Fibroblast of the aortic adventitia (primary cell): ENCODE measurements at places on chromosomes 13 and 19.
A peak's percentile ranks its signal among the peaks of the same experiment; 100 is the strongest.

DNA sequence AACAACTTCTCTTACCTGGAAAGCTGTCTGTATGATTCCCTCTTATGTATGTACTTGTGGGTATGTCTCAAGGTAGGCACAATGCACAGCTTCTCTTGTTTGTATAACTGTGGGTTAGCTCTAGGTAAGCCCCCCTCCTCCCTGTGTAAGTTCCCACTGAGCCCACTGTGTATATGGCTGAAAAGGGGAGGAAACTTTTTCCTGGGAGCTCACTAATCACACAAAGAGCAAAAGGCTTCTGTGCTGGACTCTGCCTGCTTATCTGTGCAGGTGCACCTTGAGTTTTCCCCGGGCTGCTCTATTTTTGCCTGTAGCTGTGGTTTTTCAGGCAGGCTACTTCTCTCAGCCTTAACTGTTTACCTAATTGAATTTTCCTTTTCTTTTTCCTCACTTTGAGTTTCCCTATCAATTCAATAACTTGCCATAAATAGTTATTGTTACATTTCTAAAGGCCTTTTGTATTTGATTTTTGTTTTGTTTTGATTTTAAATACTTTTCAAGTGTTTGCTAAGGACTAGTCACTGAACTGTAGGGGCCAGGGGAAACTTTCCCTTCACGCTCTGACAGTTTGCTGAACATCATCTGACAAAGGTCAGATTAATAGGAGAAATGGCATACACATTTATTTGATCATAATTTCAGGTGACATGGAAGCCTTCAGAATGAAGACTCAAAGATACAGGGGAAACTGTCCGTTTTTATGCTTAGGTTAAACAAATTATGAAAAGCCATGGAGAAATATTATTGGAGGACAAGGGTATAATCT, 423.5 kb upstream of the ATXN8OS start:
- no peak for DNase-seq

DNA sequence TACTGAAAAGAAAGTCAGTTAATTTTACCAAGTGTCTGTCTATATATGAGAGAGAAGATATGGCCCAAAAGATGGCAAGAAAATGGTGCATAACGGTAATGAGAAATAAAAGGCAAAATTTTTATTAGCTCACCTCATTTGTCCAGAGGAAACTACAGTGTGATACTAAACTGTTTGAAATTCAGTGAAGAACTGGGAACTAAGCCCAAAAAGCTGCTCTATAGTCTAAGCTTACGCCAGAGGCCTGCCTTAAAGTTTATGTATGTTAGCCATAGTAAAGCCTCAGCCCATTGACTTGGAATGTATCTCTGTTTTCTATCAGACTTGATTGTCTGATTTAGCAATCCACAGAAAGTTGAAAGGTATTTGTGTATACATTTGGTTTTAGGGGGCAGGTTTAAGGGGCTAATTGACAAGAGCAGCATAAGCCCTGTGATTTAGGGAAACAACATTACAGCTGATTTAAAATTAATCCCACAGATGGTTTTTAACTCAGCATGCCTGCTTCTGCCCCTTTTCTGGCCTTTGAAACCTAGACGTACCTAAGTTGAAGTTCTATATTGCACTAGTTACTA, 91.0 kb upstream of the MAB21L1 start:
- no peak for DNase-seq

- no peak for DNase-seq
These were observed 95.1 kb downstream of the KATNAL1 start for GRCh38 chr13:30212256-30212655.

- DNase-seq, result peak; percentile 96
These were observed 46.0 kb downstream of the SAE1 start for GRCh38 chr19:47176627-47177090.

GRCh38 chr19:43667126-43667875, 2.7 kb downstream of the PLAUR start:
- DNase-seq, result no peak

- DNase-seq, result peak; percentile 74
These were observed 15.0 kb downstream of the CIC start for GRCh38 chr19:42284066-42284501.

DNA sequence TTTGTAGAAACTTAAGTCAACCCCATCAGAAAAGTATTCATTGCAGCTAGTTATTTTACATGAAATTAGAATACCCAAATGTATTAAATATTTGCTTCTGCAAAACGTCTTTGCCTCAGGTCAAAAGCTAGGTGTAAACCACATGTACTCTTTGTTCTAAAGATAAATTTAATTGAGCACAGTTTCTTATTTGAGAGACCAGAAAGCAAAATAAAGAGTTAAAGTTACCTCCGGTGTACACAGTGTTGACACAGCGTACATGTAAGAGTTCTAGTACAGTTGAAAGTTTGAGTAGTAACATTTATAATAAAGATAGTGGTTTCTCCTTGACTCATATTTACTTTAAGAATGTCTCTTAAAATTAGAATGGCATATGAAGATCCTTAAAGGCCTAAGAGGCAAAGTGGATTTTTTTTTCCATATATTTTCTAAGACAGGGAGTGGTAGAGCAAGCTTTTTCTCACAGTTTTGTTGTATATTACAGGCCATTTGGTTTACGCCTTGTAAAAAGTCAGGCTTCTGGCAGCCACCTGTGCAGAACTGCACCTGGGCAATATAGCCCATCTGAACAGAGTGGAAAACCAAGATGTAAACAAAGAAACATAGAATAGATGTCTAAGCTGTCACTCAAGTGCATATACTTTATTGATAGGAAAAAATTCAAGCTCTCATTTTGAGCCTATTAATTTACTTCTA, 2.9 kb downstream of the LRCH1 start:
- DNase-seq, result no peak

DNA sequence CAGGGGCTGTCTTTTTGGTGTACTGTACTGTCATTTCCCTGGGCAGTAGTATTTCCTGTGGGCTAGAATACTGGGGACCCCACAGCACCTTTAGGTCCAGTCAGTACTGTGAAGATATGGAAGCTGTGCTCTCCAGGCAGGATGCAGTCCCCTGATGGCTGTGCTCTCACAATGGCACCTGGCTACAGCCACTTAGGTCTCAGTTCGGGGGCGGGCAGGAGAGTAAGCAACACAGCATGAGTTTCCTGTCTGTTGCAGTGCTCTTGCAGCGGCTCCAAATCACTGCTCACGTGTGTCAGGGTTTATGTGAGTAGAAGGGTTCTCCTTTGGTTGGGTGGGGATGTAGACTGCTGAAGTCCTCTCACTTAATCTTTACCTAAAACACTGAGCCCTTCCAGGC, 810.4 kb downstream of the DACH1 start:
- DNase-seq, result no peak

- DNase-seq, result no peak
These were observed 88.8 kb downstream of the ENOX1 start for GRCh38 chr13:43698009-43698408.

GRCh38 chr13:64061649-64062048, 2646.0 kb upstream of the PCDH20 start:
- DNase-seq, result no peak

DNA sequence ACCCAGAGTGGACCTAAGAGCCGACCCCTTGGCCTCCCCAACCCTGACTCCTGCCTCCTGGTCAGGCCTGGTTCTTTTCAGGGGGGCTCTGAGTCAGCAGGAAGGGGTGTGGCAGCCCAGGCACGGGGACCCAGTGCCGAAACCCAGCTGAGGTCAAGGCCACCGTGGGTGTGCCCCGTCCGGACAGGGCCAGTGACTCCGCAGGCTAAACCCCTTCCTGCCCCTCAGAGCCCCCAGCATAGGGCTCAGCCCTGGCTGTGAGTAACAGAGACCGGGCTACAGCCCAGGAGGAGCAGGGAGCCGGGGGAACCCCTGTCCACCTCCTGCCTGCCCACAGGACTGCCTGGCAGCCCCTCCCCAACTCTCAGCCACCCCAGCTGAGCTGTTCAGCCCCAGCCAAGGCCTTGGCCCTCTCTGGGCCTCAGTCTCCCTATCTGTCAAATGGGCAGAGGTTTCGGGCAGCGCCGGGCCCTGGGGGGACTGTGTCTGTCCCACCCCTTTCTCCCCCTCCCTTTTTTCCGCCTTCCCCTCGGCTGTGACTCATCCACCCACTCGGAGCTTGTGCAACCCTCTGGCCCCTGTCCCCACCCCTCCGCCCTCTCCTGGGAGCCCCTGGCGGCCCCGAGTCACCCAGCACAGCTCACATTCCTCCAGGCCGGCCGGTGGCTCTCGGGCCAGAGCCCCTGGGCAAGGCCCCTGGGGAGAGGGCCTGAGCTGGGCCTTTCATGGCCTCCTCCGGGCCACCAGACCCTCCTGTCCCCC, 8.6 kb downstream of the ZBTB7A start:
- DNase-seq, result peak; percentile 90

- DNase-seq, result no peak
These were observed at the start of gene NCR1 for GRCh38 chr19:54905803-54906511. TSS of gene NCR1 (plus strand) at chr19:54906148. CDS start at chr19:54906188, 40 bp downstream.
